Activated gamma-delta T cell treated with Interleukin-2 at 50 U/mL for 16 hours (primary cell): ENCODE measurements at places on chromosomes 13 and 19.

- no peak for DNase-seq
Observed at GRCh38 chr19:7663706-7664105, 5.1 kb upstream of the RETN start.

- no peak for DNase-seq
Observed at GRCh38 chr13:36819739-36820090, 693 bp downstream of the RFXAP start.

- no peak for DNase-seq
Observed at GRCh38 chr19:15251010-15251748, 18.9 kb upstream of the EPHX3 start.

- no peak for DNase-seq
Observed at GRCh38 chr13:34207872-34208271, 389.9 kb downstream of the RFC3 start.

DNA sequence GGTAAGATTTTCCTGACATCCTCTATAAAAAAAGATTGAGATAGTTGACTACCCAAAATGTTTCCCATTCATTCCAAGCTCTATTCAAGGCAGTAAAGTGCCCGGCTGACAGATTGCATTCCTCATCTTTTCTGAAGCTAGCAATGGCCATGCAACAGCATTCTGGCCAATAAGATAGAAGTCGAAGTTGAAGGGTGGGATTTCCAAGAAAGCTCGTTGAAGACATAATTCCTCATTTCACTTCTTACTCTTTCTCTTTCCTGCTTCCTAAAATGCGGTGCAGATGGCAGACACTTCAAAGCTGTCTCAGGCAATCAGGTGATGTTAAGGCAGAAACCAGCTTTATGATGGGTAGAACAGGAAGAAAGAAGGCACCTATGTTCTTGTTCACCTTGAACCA, 13.4 kb upstream of the ALOX5AP start:
- DNase-seq: no peak

GRCh38 chr13:49132479-49133002, 87.6 kb upstream of the MLNR start:
- no peak for DNase-seq

DNA sequence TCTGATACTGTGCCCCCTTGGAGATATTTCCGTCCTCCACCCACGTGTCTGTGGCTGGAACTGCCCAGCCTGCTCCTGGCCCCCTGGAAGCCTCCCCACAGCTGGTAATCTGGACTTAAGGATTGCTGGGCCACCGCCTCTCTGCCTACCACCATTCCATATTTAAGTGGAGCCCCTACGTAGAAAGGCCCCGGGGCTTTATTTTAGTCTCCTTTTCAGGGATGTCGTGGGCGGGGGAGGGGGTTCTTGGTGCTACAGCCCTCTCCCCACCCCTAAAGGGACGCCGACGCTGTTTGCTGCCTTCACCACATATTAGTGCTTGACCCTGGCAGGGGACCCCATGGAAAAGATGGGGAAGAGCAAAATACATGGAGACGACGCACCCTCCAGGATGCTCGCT, 2.7 kb upstream of the NOP53 start:
- DNase-seq: no peak

- peak; percentile 19 for DNase-seq
Observed at GRCh38 chr13:21344662-21345176, 114.4 kb downstream of the ZDHHC20 start.

DNA sequence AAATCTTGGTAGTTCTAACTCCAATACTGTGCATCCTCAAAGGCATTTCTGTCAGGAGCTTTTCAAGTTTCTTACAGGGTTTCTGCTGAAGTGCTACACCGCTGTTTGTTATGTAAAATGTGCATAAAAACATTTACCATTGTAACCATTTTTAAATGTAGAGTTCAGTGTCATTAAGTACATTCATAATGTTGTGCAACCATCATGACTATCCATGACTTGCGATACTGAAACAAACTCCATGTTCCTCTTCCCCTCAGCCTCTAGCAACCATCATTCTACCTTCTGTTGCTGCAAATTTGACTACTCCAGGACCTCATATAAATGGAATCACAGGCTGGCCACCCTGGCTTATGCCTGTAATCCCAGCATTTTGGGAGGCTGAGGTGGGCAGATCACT, 14.4 kb upstream of the SLC25A42 start:
- no peak for DNase-seq

DNA sequence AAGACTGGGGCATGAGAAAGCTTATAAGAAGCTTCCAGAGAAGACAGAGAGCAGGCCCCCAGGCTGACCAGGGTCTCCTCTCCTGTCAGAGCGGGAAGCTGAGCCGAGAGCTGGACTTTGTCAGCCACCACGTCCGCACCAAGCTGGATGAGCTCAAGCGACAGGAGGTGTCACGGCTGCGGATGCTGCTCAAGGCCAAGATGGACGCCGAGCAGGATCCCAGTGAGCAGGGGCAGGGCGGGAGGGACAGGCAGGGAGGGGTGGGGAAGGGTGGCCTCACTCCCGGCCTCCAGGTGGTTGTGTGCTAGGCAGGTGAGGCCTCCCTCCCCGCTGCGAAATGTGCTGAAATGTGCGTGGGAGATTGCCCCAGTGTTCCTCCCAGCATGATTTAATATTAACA, 5.6 kb downstream of the NUCB1 start:
- no peak for DNase-seq

DNA sequence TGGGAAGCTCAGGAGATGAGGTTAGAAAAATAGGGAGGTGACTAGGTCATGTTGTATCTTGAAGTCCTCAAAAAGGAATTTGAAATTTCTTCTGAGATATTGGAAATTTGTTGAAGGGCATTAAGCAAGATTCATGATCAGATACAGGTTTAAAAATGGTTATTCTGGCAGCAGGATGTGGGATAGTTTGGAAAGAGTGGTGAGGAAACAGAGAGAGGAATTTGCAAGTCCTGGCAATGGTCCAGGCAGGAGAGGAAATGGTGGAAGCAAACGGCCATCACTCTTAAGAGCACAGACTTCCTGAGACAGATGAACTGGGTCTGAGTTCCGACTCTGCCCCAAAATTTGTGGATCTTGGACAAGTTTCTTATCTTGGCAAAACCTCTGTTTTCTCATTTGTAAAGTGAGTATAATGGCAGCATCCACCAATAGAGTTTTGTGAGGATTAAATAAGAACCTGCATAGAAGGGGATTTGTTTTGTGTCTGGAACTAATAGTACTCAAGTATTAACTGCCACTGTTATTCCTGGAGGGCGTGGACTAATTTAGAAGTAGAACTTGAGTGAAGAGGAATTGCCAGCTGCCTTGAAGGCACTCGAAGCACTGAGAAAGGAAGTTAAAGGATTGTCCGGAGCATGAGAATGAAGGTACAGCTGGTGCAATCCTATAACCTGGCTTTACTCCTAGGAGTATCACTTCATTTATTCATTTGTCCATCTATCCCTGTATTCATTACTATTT, 99.6 kb downstream of the CCNA1 start:
- no peak for DNase-seq

DNA sequence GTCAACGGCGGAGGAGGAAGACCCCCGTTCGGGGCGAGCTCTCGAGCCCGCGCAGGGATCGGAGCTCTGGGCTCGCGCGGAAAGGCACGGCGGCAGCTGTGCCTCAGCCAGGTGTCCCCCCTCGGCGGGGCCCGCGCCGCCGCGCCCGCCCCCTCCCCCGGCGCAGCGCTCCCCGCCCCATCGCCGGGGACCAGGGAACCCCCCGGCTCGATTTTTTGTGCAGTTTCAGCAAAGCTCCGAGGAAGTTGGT, 110.0 kb downstream of the KCNRG start:
- no peak for DNase-seq

- DNase-seq: no peak
Observed at GRCh38 chr19:51263808-51264207, 12.9 kb downstream of the SIGLECL1 start.
